ENCODE measurements at places on chromosomes 6 and 20. TPM values are rescaled to one million over a fixed set of nuclear protein-coding genes. Genes with fewer than 3 reads are reported as not detected.

- no peak for DNase-seq
Measured at GRCh38 chr6:89944826-89945407, 50.6 kb downstream of the GJA10 start.

- no peak for DNase-seq
Measured at GRCh38 chr20:48277266-48277665, 492.0 kb upstream of the SULF2 start.

DNA sequence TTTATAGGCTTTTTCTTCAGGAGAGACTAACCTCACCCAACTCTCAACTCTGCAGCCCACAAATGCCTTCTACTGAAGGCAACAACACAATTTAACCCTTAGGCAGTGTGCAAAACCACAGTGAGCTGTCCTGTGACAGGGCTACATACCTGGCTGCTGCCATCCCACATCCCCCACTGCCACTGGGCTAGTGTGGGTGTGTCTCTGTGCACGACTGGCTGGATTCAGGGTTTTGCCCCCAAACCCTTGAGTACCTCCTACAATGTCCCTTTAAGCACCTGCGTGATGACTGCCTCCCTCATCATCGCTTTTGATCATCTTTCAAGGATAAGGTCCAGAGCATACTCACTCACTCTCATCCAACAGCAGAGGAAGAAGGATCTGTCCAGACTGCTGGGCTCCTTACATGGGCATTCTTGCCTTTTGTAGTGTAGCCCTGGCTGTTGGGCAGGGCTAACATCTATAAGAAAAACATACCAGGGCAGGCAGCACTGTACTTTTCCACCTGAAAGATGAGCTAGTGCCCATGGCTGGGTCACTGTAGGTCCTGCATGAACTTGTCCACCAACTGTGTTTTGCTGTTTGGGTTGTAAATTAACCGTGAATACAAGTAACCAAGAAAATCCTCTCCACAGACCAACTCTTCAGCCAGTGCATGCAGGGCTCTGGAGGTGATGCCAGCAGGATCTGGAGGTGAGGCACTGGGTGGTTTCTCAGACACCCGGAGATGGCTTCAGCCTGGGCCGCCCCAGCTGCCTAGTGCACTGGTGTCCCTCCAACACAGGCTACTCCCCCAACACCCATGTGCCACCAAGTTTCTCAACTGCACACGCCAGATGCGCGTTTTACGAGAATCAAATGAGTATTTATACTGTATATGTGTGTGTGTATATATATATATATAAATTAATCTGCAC lies 45.2 kb downstream of the PLCG1 start:
- DNase-seq = peak; percentile 7

GRCh38 chr20:13284830-13285229 lies 63.8 kb downstream of the ISM1 start:
- DNase-seq = no peak

DNA sequence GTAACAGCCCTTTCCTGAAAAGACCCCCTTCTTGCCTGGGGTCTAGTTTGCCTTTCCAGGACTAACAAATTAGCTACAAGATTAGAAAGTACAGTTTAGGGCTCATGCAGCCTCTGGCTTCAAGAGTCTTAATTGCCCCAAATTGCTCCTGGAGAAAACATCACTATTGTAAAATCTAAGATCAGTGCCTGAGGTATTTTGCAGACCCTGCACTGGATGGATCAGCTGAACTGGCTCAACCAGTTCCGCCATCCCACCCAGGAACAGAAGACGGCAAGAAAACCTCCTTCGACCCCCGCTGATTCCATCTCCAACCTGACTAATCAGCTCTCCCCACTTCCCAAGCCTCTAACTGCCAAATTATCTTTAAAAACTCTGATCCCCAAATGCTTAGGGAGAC lies 236.5 kb upstream of the KCNG1 start:
- no peak for DNase-seq

PRRC2A gene
- total RNA-seq = 113 TPM

DNA sequence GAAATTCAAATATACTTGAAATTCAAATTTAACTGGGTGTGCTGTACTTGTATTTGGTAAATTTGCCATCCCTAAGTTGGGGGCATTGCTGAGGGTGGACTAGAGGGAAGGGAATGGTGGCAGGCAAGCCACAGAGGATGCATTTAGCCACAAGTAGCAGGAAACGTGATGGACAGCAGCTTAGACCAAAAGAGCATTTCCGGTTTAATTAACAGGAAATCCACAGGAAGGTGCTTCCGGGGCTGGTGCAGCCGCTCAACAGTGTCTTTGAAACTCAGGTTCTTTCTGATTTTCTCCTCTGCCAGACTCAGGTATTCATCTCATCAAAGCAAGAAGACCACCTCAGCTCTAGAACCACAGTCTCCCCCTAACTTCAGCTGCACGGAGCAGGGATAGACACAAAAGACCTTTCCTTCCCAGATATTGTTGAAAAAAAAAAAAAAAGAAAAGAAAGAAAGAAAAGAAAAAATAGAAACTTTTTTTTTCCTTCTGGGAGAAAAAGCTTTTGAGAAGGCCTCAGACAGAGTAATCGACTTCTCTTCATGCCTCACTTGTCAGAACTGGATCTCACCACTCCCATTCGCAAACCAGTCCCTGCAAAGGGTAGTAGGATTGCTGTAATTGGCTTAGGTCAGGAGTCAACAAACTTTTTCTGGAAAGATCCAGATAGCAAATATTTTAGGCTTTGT lies 8.0 kb upstream of the BCAS1 start:
- no peak for DNase-seq

IL17F gene
- not detected for total RNA-seq

DNA sequence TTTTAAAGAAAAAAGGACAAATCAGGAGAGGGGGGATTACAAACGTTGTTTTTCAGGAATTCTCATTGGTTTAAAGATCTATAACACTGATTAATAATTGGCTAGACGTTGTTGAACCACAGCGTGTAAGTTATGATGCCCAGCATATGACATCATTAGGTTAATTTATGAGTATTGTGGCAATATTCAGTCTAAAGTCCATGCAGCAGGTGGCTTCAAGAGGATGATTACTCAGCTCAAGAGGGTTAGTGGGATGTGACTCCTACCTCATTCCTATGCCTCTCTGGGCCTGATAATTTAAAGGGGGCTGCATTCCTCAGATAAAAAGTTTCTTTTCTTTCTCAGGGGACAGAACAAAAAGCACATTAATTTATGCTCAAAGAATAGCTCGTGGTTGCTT lies 1309.0 kb downstream of the EPHA7 start:
- DNase-seq = no peak

EFCAB8 gene
- total RNA-seq = 0.30 TPM

PDE7B gene
- 12.9 TPM for total RNA-seq

- no peak for DNase-seq
Measured at GRCh38 chr6:6218759-6219085, 101.7 kb downstream of the F13A1 start.

DNA sequence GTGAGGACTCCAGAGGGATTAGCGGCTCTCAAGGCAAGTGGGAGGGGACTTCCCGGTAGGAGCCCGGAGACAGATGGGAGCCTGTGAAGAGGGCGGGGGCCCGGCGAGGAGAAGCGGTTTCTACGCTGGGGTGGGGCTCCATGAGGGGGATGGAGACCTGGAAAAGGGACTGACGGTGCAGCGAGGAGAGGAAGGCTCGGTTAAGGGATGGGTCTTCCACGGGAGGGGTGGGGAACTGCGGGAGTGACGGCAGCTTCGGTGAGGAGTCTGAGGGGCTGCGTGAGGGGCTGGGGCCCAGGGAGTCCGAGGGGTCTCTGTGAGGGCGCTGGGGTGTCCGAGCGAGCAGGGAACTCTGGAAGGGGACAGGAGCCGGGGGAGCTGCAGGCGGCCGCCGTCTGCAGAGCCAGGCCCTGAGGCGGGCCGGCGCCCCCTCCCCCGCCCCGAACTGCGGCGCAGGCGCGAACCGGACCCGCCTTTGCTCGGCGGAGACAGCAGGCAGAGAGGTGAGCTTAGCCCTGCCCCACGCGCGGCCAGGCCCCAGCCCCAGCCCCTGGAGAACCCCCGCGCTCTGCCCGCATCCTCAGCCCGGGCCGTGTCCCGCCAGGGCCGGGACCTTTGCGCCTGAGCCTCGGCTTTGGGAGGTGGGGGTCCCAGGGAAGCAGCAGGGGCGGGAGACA lies at the start of gene NRSN2:
Gene NRSN2, plus strand, starts transcription at position 472 of the 677 bp plus-strand sequence. CDS start 2,533 bp downstream, outside the sequence.
- peak; percentile 37 for DNase-seq

TNF gene
- total RNA-seq = not detected

GRCh38 chr6:31031095-31031494 lies 20.8 kb downstream of the MUC22 start:
- DNase-seq = no peak

MCHR2 gene
- not detected for total RNA-seq

IL22RA2 gene
- total RNA-seq = not detected

DNA sequence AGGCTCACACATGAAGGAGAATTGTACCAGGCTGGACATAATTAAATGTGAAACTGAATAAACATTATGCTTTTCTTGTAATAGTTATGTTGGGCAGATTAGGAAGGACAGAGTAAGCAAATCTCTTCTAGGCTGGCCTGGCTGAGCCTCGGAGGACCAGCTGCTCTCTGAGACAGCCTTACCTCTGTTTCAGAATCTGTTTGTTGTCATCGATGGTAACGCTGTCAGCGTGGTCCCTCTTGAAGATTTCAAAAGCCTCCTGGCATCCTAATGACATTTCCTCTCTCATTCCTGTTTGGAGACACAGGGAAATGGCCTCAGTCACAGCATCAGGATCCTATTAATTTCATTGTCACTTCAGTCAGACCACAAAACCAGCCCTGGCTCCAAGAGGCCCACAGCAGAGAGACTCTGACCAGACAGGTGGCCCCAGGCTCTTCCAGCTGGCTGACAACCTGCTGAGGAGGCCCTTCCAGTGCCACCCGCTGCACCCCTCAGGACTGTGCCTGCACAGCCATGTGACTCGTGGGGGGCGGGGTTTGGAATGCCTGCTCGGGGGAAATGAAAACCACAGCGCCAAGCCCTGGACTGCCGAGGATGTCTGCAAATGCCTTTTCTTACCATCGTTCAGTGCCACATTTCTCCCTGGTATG lies 108.5 kb upstream of the KCNK16 start:
- DNase-seq = peak; percentile 37

All from tibial nerve (tissue), 4 donors.